ENCODE measurements at places on chromosomes 16 and 17.

- no peak for DNase-seq
These were observed 7.2 kb upstream of the MTMR4 start for GRCh38 chr17:58521680-58522079.

GRCh38 chr16:68786685-68787418 lies 49.8 kb downstream of the CDH1 start:
- no peak for DNase-seq

DNA sequence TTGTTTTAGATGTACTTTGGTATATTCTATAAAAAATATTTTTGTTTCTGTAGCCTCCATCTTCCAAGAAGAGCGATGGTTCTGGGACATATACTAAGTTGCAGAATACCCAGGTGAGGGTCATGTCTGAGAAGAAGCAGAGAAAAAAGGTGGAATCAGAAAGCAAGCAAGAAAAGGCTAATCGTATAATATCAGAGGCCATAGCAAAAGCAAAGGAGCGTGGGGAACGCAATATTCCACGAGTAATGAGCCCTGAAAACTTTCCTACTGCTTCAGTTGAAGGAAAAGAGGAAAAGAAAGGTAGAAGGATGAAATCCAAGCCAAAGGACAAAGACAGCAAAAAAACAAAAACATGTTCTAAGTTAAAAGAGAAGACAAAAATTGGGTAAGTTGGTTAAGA lies 154.6 kb downstream of the CHD9 start:
- DNase-seq = no peak

GRCh38 chr16:51852892-51853291 lies 694.1 kb downstream of the TOX3 start:
- no peak for DNase-seq

- DNase-seq = no peak
These were observed 17.6 kb downstream of the CD300A start for GRCh38 chr17:74484066-74484465.

DNA sequence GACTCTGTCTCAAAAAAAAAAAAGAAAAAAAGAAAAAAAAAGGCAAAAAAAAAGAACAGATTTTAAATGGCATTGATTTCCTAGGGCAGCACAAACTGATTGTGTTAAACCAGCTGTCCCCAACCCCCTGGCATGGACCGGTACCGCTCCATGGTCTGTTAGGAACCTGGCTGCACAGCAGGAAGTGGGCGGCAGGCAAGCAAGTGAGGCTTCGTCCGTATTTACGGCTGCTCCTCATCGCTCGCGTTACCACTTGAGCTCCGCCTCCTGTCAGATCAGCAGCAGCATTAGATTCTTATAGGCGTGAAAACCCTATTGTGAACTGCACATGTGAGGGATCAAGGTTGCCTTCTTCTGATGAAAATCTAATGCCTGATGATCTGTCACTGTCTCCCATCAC lies 26.6 kb downstream of the MGAT5B start:
- DNase-seq = no peak

- DNase-seq = no peak
These were observed 9.0 kb upstream of the MAPK3 start for GRCh38 chr16:30131869-30132475.
